ENCODE measurements at places on chromosomes 16 and 17.
A peak's percentile ranks its signal among the peaks of the same experiment; 100 is the strongest.

DNA sequence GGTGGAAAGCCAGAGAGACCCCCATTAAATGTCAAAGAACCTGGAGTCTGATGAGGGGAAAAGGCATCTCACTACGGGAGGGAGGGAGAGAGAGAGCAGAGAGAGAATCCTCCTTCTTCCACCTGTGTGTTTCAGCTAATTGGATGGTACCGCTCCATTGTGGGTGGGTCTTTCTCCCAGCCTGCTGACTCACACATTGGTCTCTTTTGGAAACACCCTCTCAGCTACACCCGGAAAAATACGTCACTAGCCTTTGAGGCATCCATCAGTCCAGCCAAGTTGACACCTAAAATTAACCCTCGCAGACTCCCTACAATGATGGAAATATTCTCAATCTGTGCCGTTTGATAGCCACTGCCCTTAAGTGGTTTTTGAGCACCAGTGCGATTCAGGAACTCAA lies 100.4 kb downstream of the ELAC2 start:
- no peaks in the 10 kb centered on the region for H3K4me1 ChIP-seq
- H3K4me3 ChIP-seq = no peak overlapping the region
- H3K27ac ChIP-seq = no peak overlapping the region
- no peaks in the 10 kb centered on the region for H3K36me3 ChIP-seq

GRCh38 chr16:27531826-27532800 lies 17.6 kb downstream of the GTF3C1 start:
- no peak overlapping the region for H3K4me3 ChIP-seq
- peaks cover 5% of the 10 kb centered on the region for H3K4me1 ChIP-seq
- H3K36me3 ChIP-seq = peaks cover 95% of the 10 kb centered on the region
- ATAC-seq = no peak

GRCh38 chr16:84159007-84159406 lies 13.9 kb downstream of the DNAAF1 start:
- peaks cover 28% of the 10 kb centered on the region for H3K27me3 ChIP-seq
- no peak overlapping the region for H3K4me3 ChIP-seq
- ATAC-seq = no peak
- no peak overlapping the region for H3K27ac ChIP-seq

DNA sequence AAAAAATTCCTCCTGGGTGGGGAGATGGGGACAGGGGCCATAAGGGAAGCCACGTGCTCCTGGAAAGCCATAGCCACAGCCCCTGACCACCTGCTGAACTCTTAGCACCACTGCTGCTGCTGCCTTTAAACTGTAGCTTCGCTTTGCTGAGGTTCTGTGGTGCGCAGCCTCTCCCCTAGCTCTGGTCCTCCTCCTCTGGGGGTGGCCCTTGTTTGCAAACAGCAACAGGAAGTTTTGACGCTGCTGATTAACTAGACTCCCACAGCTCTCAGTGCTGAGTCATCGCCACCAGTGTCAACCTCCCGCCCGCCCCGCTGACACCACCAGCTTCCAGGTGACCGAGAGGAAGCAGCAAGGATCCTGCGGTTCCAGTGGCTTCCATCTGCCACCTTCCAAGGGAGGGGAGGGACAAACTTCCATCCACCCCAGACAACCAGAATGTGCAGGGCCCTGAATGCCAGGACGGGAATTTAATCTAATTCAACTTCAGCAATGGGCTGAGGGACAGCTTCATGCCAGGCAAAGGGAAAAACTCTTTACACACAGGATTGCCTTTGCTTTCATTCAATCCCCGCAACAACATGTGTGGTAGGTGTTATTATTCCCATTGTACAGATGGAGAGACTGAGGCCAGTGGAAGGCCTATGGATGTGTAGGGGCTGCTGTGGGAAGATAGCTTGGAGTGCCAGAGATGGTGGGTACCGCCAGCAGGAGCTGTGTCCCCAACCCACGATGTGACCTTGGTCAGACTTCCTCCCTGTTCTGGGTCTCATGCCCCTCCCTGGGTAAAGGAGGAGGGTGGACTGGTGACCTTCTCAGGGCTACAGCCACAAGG lies 8.1 kb upstream of the KIFC3 start:
- H3K36me3 ChIP-seq = no peaks in the 10 kb centered on the region
- ATAC-seq = peak; percentile 98
- H3K4me1 ChIP-seq = peaks cover 15% of the 10 kb centered on the region
- H3K27ac ChIP-seq = peak overlapping the region; percentile 88
- no peaks in the 10 kb centered on the region for H3K27me3 ChIP-seq

- H3K4me1 ChIP-seq = no peaks in the 10 kb centered on the region
- H3K4me3 ChIP-seq = no peak overlapping the region
- H3K27ac ChIP-seq = peak overlapping the region; percentile 54
- ATAC-seq = no peak
- H3K27me3 ChIP-seq = no peaks in the 10 kb centered on the region
- H3K36me3 ChIP-seq = peaks cover 27% of the 10 kb centered on the region
Measured at GRCh38 chr17:66764506-66764905, 70.4 kb upstream of the CACNG5 start.

DNA sequence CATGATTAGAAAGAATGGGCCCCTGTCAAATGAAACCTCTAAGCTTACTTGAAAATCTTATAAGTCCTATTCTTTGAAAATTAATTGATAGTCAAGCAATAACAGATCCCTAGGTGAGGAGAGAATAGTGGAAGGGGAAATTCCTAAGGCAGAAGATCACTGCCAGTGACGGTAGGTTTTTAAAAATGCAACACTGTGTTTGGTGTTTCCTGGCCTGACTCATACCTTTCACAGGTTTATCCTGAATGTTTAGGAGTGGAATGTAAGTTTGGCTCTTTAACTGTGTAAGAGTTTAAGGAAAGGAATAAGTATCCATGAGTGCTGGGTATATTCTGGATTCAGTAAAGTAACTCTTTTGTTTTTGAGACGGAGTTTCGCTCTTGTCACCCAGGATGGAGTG lies 23.8 kb downstream of the HAPSTR1 start:
- ATAC-seq = no peak
- peaks cover 64% of the 10 kb centered on the region for H3K4me1 ChIP-seq

GRCh38 chr17:386141-386876 lies 33.7 kb upstream of the RPH3AL start:
- H3K4me3 ChIP-seq = peak overlapping the region; percentile 73
- H3K27ac ChIP-seq = peak overlapping the region; percentile 38
- peaks cover 10% of the 10 kb centered on the region for H3K4me1 ChIP-seq
- peak; percentile 88 for ATAC-seq

DNA sequence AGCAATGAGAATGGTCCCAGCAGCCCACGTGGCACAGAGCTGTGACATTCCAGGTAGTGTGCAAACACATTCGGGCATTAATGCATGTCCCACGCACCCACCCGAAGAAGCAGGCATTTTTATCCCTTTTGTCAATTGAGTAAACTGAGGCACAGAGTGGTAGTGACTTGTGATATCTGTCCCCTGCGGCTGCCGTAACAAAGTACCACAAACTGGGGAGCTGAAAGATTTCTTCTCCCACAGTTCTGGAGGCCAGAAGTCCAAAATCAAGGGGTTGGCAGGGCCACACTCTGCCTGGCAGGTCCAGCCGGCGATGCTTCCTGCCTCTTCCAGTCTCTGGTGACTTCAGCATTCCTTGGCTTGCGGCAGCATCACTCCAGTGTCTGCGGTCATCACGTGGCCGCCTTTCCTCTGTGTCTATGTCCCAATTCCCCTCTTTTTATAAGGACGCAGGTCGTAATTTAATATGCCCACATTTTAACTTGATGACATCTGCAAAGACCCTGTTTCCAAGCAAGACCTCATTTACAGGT lies 221.9 kb upstream of the GSE1 start:
- peaks cover 12% of the 10 kb centered on the region for H3K27me3 ChIP-seq
- no peak overlapping the region for H3K27ac ChIP-seq
- no peaks in the 10 kb centered on the region for H3K4me1 ChIP-seq
- no peak for ATAC-seq

DNA sequence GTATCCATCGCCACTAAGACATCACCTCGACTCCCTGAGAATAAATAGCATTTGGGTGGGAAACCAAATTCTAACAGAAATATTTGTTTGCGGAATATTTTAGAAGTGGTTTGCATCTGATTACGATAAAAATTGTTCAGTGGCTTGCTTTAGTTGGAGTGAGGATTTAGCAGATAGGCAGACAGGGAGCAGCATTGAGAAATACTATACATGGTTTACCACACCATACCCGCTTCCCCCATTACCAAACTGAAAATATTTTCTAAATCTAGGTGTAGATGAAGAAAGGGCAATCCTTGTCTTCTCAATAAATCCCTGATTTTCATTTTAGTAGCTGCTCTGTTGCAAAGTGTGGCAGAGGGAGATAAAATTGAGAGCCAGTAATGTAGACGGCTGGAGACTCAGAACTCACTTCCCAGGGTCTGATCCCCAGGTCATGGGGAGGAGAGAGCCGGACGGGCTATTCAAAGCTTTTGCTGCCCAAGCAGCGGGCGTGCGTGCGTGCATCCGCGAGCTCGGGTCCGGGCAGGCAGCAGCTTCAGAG lies 808 bp upstream of the BAHCC1 start:
- peaks cover 24% of the 10 kb centered on the region for H3K36me3 ChIP-seq
- H3K27me3 ChIP-seq = peaks cover 34% of the 10 kb centered on the region
- peak overlapping the region; percentile 43 for H3K27ac ChIP-seq
- H3K4me1 ChIP-seq = peaks cover 8% of the 10 kb centered on the region

DNA sequence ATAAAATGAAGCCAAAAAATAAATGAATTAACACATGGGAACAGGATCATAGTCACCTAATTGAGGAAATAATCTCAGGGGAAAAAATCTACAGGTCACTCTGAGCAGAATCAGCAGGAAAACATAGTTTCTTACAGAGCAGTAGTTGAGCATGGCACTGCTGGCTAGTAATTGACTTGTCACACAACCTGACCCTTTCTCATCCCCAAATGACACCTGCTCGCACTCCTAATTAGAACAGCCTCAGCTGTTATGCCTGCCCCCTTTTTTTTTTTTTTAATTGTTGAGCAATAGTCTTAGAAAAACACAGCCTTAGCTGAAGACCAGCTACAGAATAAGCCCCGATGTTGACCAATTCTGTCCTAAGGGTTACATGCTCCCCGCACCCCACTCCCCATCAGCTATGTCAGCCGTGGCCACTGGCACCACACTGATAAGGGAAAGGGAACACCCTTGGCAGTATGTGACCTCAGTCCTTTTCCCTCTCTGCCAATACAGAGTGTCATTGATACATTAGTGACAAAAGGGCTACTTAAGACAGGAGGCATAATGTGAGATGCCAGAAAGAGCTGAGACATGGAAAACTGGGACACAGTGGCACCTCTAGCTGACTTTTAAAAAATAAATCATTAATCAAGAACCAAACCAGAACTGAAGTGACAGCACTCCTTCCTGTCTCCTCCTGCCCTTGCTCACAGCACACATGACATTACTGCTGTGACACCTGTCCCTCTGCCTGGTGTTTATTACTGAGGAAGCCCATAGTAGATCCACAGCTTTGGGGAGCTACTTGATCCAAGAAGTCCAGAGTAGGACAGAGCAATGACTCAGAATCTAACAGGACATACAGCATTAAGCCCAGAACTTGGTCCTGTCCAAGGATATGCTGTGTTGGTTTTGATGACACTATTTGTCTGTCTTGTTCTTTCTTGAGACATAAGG lies 41.7 kb downstream of the WDR59 start:
- no peak overlapping the region for H3K4me3 ChIP-seq
- H3K27ac ChIP-seq = no peak overlapping the region
- peaks cover 3% of the 10 kb centered on the region for H3K4me1 ChIP-seq

- no peak for ATAC-seq
- no peak overlapping the region for H3K4me3 ChIP-seq
Measured at GRCh38 chr16:57807252-57807967, 5.1 kb upstream of the KIFC3 start.

GRCh38 chr16:57901480-57902069 lies 69.4 kb downstream of the CNGB1 start:
- ATAC-seq = no peak
- no peak overlapping the region for H3K4me3 ChIP-seq
- H3K27ac ChIP-seq = no peak overlapping the region
- no peaks in the 10 kb centered on the region for H3K4me1 ChIP-seq
- no peaks in the 10 kb centered on the region for H3K36me3 ChIP-seq
- H3K27me3 ChIP-seq = peaks cover 3% of the 10 kb centered on the region

DNA sequence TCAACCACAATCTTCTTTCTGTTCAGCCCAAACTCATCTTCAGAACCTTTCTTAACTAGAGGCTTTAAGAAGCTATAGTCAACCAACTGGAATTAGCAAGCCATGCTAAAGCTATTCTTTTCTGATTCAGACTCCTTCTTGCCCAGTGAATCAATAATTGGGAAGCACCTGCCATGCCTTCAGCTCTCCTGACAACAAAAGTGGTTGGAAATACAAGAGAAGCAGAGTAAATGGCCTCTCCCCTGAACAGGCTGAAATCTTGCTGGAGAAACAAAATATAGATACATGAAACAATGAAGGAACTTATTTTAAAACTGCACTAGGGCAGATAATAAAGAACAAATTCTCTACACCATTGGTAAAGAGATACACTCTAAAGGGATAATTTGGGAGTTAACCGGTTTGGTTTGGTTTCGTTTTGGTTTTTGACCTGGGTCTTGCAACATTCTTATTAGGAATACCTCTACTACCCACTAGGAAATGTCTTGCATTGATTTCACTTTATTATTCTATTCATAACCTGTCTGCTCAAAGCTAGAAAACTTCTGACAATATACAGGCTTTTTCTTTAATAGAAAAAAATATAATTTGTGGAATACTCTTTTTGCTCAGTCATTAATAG lies 173.6 kb upstream of the DYNLRB2 start:
- H3K27me3 ChIP-seq = peaks cover 9% of the 10 kb centered on the region
- H3K4me1 ChIP-seq = no peaks in the 10 kb centered on the region
- no peaks in the 10 kb centered on the region for H3K36me3 ChIP-seq
- ATAC-seq = no peak
- H3K27ac ChIP-seq = no peak overlapping the region

All from activated T-helper 17 cell treated with anti-CD3 and anti-CD28 coated beads, Interleukin-2, amount 50 U/mL, for 72 hours (primary cell).